Stimulated activated CD4-positive, alpha-beta T cell treated with anti-CD3 and anti-CD28 coated beads, Interleukin-2, amount 100 ng/mL, for 48 hours (primary cell): ENCODE measurements at places on chromosomes 6 and 20.

- DNase-seq = no peak
Observed at GRCh38 chr6:42756722-42757121, 10.8 kb upstream of the TBCC start.

- DNase-seq = no peak
Observed at GRCh38 chr6:112149236-112149635, 61.8 kb downstream of the FAM229B start.

- no peak for DNase-seq
Observed at GRCh38 chr6:48550603-48551002, 439.6 kb upstream of the PTCHD4 start.

DNA sequence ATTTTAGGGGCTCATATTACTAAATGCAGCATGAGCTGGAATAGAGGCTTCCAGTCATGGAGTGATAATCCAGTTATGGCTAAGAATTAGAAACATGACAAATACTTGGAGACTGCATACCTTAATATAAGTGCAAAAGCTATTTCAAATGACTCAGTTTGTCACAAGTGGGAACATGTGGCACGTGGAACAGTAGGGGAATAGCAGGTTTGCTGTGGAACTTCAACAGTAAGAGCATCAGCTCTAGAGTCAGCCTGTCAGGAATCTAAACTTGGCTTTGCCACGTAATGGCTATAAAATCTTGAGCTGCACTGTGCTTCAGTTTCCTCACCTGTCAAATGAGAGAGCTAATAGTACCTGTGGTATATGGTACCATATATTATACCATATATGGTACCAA is 62.1 kb downstream of the HTR1B start:
- DNase-seq = no peak

DNA sequence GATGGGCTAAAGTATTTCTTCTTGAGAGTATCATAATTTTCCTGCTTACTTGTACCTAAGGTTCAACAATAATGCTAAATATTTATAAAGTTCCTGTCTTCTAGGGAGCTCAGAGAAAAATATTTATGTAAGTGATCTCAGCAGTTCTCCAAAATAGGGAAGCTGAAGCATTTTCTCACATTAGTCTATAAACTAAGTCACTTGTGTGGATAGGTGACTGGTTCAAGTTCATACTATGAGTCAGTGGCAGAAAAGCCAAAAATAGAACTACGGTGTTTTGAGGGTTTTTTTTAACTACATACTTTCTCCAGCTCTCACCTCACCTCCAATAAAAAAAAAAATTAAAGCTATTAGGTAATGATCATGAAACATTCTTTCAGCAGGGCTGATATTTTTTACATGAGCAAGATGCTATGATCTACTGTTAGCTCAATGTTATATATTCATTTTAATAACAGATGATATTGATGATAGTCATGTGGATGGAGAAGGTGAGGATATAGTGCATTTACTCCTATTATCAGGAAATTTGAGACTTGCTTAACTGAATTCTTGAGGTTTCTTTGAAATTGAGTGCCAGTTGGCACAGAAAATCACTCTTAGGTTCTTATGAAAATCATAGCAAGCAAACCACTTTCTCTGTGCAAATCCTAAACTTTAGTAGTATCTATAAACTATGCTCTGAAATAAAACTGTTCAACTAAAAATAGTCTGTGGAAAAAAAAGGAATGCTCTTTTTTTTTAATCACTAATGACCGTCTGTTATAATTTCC is 4.1 kb upstream of the MOXD1 start:
- DNase-seq = no peak

- no peak for DNase-seq
Observed at GRCh38 chr6:5156627-5157026, 71.5 kb downstream of the PPP1R3G start.

DNA sequence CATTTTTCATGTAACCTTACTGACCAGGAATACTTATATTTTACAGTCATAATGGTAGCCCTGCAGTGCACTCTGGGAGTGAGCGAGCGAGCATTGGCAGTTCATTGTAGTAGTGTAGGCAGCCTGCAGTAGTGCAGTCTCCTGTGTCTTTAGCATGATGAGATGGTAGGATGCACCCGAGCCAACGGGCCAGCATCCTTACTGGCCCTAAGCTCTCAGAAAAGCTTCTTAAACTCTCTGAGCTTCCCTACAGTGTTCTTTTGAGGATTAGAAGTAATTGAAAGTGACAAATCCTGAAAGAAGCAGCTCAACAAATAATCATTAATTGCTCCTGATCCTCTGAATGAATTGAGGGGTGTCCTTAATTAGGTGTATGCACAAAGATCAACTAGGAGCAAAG is 20.9 kb downstream of the SLC9A8 start:
- no peak for DNase-seq

DNA sequence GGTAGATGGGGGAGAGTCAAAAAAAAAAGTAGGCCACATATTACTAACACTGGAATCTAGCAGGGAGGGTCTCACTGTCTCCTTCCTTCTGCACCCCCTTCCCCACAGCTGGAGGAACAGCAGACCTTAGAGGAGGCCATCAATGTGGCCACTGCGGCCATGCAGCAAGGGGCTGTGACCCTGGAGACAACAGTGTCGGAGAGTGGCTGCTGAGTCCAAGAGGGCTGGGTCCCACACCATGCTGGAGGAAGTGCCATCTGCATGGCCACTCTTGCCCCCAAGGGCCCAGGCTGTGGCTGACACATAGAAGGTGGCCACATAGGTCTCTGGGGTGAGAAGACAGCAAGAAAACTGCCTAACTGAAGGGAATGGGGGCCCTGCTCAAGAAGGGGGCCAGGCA is 2.6 kb upstream of the DEF6 start:
- no peak for DNase-seq

- DNase-seq = no peak
Observed at GRCh38 chr6:10099529-10100140, 315.2 kb downstream of the TFAP2A start.

GRCh38 chr20:34190679-34191090 is 50.5 kb upstream of the ASIP start:
- peak; percentile 21 for DNase-seq

DNA sequence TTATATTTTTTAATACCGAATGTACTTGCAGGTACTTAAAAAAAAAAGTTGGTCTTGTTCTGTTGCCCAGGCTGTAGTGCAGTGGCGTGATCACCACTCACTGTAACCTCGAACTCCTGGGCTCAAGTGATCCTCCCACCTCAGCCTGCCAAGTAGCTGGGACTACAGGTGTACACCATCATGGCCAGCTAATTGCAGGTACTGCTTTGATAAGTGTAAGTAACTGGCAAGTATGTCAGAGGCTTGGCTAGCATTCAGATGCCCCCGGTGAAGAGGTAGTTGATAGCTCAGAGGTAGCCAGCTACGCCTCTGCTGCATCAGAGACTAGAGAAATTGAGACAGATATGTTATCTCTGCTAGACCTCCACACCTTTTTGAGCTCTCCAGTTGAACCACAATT is 40.5 kb downstream of the BTBD9 start:
- no peak for DNase-seq

- peak; percentile 77 for DNase-seq
Observed at GRCh38 chr6:28981833-28982475, 23.2 kb downstream of the ZNF311 start.

GRCh38 chr20:54004445-54004844 is 65.9 kb downstream of the BCAS1 start:
- DNase-seq = no peak
